Heart right ventricle (tissue), 16 donors: ENCODE measurements at places on chromosomes 13 and 19. TPM values are rescaled to one million over a fixed set of nuclear protein-coding genes. Genes with fewer than 3 reads are reported as not detected.

Gene TMPRSS9
- polyA plus RNA-seq: not detected

Gene WTIP
- polyA plus RNA-seq: 9.2 TPM

Gene PVR
- 47.3 TPM for polyA plus RNA-seq

Gene CASP14
- not detected for polyA plus RNA-seq

Gene SKA3
- 0.15 TPM for polyA plus RNA-seq

Gene CGB7
- 0.14 TPM for polyA plus RNA-seq

Gene EPS8L1
- 3.7 TPM for polyA plus RNA-seq

Gene RETN
- 12.6 TPM for polyA plus RNA-seq

Gene CEACAM7
- polyA plus RNA-seq: not detected

Gene CYP4F12
- 17.3 TPM for polyA plus RNA-seq

Gene WDR87
- polyA plus RNA-seq: not detected

Gene SLC7A10
- 0.61 TPM for polyA plus RNA-seq

Gene EHD2
- 51.1 TPM for polyA plus RNA-seq

Gene NKPD1
- 0.06 TPM for polyA plus RNA-seq

Gene ZNF442
- 0.95 TPM for polyA plus RNA-seq

Gene FAM216B
- 0.12 TPM for polyA plus RNA-seq

Gene WDR62
- 1.6 TPM for polyA plus RNA-seq

Gene PLEKHJ1
- 103 TPM for polyA plus RNA-seq

Gene CEACAM6
- not detected for polyA plus RNA-seq

Gene SOX21
- polyA plus RNA-seq: not detected

Gene SHD
- 0.03 TPM for polyA plus RNA-seq

Gene FCGBP
- polyA plus RNA-seq: 0.74 TPM

Gene LHB
- not detected for polyA plus RNA-seq

Gene PRODH2
- polyA plus RNA-seq: not detected

Gene F2RL3
- 3.4 TPM for polyA plus RNA-seq

Gene CCDC169
- 0.22 TPM for polyA plus RNA-seq

Gene IL12RB1
- 0.51 TPM for polyA plus RNA-seq

Gene DKKL1
- polyA plus RNA-seq: not detected

Gene PRTN3
- not detected for polyA plus RNA-seq

Gene BICRA
- polyA plus RNA-seq: 2.8 TPM

Gene KLK4
- not detected for polyA plus RNA-seq

Gene WDR88
- polyA plus RNA-seq: not detected

Gene C19orf67
- not detected for polyA plus RNA-seq

Gene ZBTB32
- polyA plus RNA-seq: not detected

Gene ERCC5
- 59.5 TPM for polyA plus RNA-seq

Gene LAIR1
- 5.1 TPM for polyA plus RNA-seq

Gene CRLF1
- polyA plus RNA-seq: 154 TPM

Gene CYP2A7
- polyA plus RNA-seq: not detected

Gene SIX5
- 29.3 TPM for polyA plus RNA-seq

Gene CEACAM20
- polyA plus RNA-seq: not detected

Gene ADAT3
- 4.3 TPM for polyA plus RNA-seq

Gene PSG1
- polyA plus RNA-seq: not detected

Gene TRPC4
- 0.26 TPM for polyA plus RNA-seq

Gene NOVA2
- 1.6 TPM for polyA plus RNA-seq

Gene LILRB3
- polyA plus RNA-seq: 2.5 TPM
